ENCODE measurements at places on chromosomes 11 and 22.

- DNase-seq: no peak
Observed at GRCh38 chr11:74037309-74037708, 28.4 kb upstream of the UCP3 start.

GRCh38 chr11:64880240-64881001, 2.0 kb upstream of the EHD1 start:
- no peak for DNase-seq

- DNase-seq: no peak
Observed at GRCh38 chr11:33195462-33196173, 34.3 kb upstream of the CSTF3 start.

- DNase-seq: no peak
Observed at GRCh38 chr11:36363361-36364268, 67.5 kb downstream of the PRR5L start.

DNA sequence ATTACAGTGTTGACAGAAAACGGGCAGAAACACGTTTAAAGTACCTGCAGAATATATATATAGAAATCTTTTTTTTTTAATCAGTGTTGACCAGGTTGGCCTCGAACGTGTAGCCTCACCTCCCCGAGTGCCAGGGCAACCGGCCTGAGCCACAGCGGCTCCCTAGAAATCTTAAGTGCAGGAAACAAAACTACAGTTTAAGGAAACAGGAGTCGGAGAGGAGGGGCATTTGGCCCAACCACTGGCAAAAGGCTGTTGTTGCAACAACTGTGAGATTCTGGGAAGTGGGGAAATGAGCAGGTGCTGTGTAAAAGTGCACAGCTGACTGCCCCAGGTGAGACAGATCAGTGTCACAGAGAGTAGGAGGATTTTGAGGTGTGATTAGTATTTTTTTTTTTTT, 3.7 kb downstream of the YWHAH start:
- no peak for DNase-seq

GRCh38 chr11:27514076-27514475, 7.5 kb upstream of the LIN7C start:
- DNase-seq: no peak

DNA sequence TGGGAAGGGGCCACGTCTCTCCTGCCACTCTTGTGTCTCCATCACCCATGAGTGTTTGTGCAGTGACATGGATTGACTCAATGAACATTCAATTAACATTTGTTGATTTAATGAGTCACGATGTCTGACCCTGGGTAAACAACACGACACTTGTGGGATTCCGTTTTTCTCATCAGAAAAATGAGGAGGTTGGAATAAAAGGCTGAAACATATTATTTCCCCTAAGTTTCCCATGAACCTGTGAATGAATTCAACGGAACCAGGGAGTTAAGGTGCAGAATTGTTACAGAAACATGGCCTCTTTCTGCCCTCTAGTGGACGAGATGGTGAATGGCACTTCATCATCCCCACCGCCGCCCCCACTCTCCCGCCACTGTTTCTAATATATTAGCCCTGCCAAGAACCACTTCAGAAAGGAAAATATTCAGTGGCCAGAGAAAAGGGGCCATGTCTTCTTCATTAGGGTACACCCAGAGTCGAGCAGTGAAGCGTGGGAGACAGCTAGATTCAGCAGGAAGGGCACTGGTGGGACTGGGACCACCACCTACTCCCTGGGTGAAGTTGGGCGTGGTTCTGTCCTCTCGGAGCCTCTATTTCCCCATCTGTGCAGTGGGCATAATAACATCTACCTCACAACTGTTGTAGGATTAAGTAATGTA, 46.3 kb upstream of the SYT13 start:
- peak; percentile 10 for DNase-seq

GRCh38 chr11:99973993-99974392, 713.1 kb upstream of the ARHGAP42 start:
- no peak for DNase-seq

DNA sequence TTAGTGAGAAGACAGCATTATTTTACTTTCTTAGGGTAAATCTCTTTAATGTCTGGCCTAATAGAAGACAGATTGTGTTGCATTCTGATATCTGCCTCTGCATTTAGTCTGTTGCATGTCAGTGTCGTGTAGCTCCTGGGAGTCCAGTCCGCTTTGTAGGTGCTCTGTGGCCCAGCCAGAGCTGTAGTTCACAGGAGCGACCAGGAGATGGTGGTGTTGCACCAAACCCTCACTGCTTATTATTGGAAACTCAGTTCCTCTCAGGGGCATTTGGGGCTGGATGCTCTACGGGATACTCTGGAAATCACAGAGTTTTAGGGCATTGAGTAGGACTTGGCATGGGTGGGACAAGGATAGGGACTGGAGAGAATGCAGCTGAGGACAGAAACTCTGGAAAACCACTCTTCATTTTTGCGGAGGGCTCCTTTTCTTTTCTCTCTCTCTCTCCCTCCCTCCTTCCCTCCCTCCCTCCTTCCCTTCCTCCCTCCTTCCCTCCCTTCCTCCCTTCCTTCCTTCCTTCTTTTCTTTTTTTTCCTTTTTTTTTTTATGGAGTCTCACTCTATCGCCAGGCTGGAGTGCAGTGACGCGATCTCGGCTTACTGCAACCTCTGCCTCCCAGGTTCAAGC, 21.7 kb downstream of the MIAT start:
- peak; percentile 77 for DNase-seq

DNA sequence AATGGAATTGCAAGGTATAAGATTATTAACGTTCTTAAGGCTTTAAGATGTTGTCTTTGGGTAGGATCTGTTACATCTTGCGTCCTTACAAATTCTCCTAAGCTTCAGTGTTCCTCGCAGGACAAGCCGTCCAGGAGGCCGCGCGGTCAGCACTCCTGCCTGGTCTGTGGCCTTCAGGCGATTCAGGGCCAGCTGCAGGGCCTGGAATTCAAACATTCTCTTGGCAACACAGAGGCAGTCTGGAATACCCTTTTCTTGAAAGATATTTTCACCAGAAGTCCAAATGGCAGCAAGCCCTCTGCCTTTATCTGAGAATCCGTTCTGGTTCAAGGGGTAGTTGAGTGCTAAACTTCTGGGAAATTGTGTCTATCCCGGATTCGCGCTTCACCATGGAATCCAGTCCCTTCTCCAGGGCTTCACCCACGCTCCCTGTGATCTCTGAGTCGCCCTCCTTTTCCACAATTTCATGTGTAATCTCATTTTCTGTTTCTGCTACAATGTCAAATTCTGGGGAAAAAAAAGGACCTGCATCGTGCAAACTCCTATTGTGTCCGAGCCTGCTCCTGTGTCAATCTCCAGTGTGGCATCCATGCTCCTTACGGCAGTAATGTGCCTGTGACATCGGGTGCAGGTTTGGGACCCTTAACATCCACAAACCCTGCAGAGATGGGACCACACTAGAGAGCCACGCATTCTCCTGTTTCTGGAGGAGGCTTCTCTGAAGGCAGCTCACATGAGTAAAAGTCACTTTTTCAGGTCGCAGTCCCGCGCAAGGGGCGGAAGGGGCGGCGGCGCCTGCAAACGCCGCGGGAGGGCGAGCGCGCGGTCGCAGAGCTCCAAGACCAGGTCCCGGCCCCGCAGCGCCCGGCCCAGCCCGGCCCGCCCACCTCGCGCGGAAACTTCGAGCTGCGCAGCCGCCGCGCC, 25.4 kb upstream of the SORL1 start:
- peak; percentile 59 for DNase-seq

DNA sequence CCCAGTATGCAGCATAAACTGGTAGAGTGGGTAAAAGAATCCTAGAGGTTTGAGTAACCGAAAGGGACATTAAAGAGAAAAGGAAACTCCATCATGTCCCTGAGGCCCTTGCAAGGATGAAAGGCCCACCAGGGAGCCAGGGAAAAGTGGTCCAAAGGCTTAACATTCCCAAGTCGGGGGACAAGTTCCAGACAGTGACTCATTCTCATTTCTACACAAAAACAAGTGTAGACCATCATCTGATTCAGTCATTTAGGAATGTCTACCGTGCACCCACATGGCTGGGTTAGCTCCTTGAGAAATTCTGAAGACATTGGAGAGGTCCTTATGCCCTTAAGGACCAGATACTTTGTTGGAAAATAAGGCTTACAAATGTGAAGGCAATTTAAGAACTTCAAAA, 4.8 kb upstream of the NOX4 start:
- DNase-seq: no peak

GRCh38 chr11:85755285-85755684, 55.7 kb downstream of the SYTL2 start:
- DNase-seq: no peak

DNA sequence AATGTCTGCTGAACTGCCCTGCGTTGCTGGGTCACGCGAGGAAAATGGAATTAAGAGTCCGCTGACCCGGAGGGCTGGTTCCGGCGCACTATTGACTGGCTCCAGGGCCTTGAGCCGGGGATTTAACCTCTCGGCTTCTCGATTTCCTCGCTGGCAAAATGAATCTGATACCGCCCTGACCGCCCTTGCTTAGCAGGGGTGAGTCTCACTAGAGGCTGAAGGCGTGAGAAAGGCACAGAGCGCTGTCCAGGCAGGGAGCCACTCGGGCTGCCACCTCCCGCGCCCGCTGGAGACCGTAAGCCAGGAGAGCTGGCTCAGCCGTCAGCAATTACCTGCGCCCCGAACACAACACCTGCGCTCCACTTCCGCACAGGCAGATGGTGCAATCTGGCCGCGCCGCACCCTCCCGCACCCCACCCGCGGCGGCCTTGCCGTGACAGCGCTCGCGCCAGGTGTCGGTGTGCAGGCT, 65.6 kb downstream of the BUD13 start:
- no peak for DNase-seq

GRCh38 chr22:50684986-50685385, 12.4 kb downstream of the SHANK3 start:
- peak; percentile 30 for DNase-seq

- no peak for DNase-seq
Observed at GRCh38 chr22:21082248-21082647, 36.5 kb downstream of the LRRC74B start.

- no peak for DNase-seq
Observed at GRCh38 chr11:70725739-70726138, 327.4 kb downstream of the CTTN start.

GRCh38 chr11:58286249-58286648, 18.2 kb upstream of the OR10W1 start:
- no peak for DNase-seq

DNA sequence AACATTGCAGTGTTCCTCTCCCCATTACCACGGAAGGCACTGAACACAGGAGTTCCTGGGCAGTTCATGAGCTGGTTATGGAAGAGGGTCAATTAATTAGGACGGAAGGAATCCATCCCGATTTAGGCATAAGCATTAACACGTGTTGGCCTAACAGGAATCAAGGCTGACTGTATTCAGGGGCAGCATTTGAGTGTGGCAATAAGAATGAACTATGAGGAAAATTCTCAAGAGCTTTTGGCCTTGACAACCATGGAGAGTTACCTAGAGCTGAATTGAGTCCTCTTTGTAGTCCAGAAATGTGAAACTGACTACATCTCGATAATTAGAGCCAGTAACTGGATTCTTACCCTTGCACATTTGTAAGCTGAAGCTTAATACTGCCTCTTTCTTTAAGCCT, 82.4 kb upstream of the CRTAM start:
- DNase-seq: no peak

- peak; percentile 70 for DNase-seq
Observed at GRCh38 chr22:44567846-44568493, 69.9 kb upstream of the RTL6 start.

- no peak for DNase-seq
Observed at GRCh38 chr11:706439-706956, 467 bp downstream of the EPS8L2 start.
